ENCODE measurements at places on chromosomes 11 and 22.

DNA sequence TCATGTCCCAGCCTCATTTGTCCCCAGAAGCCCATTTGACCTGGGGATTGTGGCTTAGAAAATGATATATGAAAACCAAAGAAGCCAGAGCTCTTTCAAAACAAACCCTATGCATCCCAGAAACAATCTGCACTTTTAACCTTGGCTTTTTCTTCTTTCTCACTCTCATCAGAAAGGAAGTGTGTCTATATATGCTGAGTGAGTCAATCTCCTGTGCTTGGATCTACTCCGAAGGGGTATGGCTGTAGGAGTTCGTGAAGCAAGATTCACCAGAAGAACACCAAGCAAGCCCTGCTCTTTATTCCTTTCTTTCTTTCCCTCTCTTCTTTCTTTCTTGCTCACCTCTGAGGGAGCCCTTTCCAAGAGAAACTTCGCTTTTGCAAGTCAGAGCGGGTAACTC, 636 bp downstream of the PAMR1 start:
- DNase-seq: no peak

DNA sequence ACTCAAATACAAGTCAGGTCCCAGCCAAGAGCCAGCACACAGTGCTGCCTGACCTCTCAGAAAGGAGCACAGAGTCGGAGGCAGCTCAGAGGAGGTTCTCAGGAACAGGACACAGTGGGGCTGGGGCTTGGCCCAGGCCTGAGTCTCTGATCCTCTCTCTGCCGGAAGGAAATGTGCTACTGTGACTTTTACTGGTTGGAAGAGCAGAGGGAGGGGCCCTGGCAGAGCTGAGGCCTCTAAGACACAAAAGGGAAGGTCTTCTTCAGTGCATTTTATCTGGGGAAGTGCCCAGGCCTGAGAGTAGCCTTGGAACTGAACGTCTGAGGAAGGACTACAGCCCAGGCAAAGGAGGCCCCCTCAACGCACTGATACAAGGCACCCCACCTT, 16.2 kb upstream of the CASTOR1 start:
- DNase-seq: no peak

- DNase-seq: no peak
Observed at GRCh38 chr11:88553204-88553603, 215.7 kb upstream of the CTSC start.

DNA sequence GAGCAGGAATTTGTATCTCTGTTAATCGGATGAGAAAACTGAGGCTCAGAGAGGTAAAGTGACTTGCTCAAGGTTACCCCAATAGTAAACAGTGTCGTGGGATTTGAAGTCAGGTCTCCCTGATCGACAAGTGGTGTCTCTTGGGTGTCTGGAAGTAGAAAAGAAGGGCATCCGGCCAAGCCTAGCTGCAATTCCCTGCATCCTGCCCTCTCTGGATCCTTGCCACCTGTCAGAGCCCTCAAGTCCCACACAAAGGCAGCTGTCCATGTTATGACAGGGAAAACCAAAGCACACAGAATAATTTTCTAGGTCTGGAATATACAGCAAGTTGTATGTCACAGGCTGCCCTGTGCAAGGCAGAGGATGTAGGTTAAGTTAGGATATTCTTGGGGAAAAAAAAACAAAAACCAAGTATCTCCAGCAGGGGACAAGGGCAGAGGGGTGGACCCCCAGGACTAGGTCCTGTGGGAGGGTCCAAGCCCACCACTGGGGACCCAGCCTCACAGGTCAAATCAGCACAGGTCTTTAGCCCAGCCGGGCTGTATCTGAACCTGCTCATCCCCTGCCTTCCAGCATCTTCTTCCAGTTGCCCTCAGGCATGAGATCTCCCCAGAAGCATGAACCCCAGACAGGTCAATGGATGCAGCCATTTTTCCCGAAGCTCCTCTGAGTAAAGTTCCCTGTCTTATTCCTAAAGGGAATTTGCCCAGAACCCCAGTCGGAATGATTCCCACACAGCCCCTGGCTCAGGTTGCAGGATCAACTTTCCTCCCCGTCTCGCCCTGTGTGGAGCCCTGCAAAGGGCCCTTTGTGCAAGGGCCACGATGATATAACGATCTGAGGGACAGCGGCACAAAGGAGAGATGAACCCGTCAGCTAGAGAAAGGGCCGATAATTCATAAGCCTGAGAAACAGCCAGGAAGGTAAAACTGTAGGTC, 15.0 kb downstream of the USH1C start:
- DNase-seq: no peak

DNA sequence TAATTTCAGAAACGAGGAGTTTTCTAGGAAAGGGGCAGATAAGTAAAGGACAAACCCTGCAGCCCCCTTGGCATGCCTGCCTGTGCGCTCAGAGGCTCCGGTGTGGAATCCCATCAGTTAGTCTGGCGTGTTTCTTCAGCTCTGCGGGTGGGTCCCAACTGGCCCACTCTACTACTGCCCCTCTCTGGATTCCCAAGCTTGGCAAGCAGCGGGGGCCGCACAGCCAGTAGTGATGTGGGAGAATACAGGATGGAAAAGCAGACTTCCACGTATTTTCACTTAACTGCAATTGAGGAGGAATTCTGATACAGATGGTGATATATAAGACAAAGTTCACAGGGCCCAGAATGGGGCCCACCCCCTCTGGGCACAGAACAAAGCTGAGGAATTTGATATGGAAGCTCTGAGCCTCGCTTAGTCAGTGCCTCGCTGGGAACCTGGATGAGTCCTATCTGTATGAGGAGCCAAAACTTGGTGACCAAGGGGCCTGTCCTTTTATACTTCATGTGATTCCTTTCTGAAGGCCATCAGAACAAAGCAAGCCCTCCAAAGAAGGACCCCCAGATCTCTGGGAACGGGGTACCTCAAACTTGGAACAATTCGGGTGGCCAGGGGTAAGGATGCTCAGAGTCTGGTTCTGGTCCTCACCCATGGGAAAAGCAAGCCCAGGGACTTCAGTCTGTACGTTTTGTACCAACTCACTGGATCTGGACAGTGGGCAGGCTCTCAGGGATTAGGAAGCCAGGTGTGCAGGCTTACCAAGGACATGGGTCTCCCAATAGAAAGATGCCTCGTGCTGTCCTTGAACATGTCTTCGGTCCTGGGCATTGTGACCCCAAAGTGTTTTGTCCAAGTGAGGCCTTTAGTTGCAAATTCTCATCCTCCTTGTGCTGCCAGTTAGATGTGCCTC, 26.0 kb downstream of the RELT start:
- DNase-seq: no peak

DNA sequence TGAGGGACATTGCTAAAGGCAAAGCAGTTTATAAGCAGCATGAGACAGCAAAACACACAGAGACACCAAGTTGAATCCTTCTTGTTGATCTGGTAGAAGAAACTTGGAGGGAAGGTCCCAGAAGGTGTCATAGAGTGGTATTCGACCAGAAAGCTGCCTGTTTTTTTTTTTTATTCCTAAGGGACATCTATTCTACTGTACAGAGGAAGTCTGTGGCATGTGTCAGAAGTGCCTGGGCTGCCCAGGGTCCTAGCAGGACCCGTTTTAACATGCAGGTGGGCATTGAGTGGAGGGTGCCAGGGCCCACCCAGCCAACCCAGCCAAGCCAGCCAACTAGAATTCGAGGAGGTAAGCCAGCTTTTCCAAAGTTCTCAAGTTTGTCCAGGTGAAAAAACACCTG, 68.0 kb upstream of the ATXN10 start:
- no peak for DNase-seq

GRCh38 chr11:47352556-47352955, at the start of gene MYBPC3:
Gene MYBPC3, minus strand, starts transcription at chr11:47352702. Its CDS starts 55 bp downstream, at chr11:47352647.
- no peak for DNase-seq

DNA sequence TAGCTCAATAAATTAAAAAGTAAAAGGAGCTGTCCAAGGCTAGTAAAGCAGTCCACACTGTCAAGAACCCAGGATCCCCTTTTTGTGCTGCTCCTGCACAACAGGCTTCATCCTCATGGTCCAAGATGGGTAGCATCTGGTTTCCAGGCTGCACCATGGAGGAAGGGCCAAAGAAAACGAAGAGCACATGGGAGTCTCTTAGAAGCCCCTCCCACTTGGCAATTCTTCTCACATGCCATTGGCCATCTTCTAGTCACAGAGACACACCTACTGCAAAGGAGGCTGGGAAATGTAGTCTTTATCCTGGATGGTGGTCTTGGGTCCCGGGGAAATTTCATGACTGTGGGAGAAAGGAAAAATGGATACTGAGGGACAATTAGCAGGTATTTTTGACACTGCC, 37.8 kb downstream of the PRR5L start:
- DNase-seq: no peak

- no peak for DNase-seq
Observed at GRCh38 chr11:113474362-113475159, 637 bp downstream of the DRD2 start.

DNA sequence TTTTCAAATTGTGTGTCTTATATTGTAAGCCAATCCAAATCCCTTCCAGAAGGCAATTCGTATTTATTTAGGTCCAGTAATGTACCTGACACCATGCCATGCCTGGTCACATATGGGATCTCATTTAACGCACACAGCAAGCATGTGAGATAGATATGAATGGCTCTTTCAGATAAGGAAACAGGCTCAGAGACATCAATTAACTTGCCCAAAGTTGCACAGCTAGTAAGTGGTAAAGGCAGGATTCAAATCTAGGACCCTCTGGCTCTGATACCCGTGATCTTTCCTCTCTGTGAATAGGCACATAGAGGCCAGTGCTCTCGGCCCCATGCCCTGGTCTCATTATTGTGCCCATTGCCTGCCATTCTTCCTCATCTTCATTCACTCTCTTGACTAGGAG, 34.3 kb downstream of the KCNJ4 start:
- DNase-seq: no peak
